NCI-H460 (cell line): ENCODE measurements at places on chromosomes 2 and 18. TPM values are rescaled to one million over a fixed set of nuclear protein-coding genes. Genes with fewer than 3 reads are reported as not detected.

DNA sequence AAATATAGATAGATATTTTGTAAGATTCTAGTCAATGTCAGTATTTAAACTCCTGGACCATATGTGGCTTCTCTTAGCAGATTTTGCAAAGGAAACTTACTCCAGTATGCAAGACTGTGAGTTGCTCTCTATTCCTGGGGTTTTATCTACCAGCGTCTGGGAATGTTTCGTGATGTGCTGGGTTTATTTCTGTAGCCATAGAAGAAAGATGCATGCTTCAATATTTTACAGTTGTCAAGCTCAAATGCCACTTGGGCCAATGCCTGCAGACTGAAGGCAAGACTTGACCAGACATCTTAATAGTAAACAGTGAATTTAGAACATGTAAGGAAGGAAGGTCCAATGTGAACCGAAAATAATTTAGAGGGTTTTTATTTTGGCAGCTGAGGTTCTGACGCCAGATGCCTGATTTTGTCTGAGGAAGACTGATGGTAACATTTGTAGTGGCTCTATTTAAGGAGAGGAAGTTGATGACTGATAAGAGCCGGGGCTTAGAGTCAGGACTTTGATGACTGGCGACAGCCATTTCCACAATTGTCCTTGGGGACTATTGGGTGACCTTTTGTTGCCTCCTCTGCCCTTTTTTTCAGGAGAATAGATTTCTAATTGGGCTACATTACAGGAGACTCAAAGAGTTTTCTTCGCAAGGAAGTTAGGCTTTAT lies 154.3 kb downstream of the RAPGEF4 start:
- no peak for DNase-seq

GRCh38 chr2:166163775-166164174 lies 36.0 kb upstream of the SCN1A start:
- DNase-seq, result no peak

DNA sequence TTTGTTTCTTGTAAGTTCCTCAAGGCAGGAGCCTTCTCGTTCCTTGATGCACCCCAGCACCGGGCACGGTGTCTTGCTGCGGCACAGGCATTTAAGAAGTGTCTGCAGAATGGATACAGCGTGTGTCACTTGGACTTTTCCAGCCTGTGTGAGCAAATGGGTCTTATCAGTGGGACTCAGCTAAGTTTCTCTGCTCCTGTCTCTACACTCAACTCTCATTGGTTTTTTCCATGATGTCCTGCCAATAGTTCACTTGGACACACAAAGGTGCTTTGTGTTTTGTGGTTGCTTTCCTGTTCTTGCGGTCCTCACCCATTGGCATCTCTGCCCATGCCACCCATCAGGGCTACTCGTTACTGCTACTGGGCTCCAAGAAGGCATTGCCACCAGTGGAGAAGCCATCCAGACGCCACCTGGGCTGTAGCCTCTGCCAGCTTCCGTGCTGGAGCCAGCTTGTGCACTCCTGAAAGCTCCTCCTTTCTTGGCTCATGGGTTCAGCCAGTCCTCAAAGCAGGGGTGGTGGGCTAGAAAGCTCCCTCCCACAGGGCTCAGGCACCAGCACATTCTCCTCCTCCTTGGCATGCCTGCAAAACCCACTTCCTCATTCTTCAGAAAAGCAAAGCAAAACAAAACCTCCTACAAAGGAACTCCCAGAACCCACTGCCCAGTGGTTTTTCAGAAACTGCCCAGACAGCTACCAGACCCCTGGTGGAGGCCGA lies 41.4 kb downstream of the IL1R2 start:
- DNase-seq, result no peak

- DNase-seq, result no peak
Observed at GRCh38 chr2:215750763-215751162, 262.6 kb downstream of the MREG start.

Gene MYOM1
- total RNA-seq, result 0.10 and 0.32 TPM in 2 replicates
